GM12864 (cell line): ENCODE measurements at places on chromosomes 2 and 18.

DNA sequence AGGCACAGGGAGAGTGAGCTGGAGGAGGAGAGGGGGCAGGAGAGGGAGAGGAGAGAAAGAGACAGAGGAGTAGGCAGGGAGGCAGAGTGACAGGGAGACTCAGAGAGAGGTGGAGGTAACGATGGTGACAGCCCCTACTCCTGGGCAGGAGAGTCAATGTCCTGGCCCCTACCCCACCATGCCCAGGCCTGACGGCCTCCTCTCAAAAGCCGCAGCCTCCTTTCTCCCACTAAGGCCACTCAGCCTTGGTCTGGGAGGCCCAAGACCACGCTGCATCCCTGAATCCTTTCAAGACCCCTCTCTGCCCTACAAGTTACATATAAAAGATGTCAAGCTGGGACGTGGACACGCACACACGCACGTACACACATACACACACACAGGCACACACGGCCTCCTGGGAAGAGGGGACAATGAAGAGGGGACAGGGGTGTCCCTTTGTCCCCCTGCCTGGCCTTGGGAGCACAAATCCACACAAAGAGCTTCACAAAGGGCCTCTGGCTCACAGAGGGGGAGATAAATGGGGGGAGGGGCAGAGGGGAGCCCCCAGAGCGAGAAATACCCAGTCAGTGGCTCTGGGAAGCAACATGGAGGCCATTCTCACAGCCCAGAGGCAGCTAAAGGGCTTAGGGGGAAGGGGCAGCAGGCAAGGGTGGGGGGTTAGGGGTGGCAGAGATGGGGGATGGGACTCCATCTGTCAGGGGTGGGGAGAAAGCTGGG is 19.5 kb upstream of the TNS1 start:
- no peak for DNase-seq

DNA sequence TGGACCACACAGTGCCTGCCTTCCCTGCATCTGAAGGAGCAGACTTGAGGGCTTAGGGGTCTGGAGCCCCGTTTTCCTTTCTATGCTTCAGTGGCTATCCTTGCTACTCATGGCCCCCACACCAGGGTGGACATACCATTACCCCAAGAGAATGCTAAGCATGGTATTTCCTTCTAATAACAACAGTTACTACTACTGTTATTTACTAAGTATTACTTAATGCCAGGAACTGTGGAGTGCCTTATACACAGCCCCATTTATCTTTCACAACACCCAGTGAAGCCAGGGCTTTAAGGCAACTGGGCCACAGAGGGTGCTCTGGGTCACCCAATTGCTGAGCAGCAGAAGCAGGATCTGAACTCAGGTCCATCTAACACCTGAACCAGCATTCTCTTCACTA is 5.8 kb upstream of the PAX8 start:
- no peak for DNase-seq

DNA sequence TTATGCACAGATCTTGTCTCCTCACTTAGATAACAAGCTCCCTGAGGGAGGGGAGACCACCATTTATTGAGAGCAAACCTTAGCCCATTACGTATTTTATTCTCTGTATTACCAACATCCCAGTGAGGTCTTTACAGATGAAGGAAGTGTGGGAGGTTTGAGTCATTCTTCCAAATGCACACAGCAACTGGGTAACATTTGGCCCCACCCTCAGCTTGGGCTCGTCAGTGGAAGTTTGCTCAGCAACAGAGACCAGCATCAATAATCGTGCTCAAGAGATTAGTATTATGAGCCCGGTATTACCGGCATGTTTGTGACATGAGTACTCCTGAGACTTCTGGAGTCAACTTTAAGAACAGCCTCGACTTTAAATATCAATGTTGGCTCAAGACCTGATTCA is 168.6 kb downstream of the ETAA1 start:
- no peak for DNase-seq

DNA sequence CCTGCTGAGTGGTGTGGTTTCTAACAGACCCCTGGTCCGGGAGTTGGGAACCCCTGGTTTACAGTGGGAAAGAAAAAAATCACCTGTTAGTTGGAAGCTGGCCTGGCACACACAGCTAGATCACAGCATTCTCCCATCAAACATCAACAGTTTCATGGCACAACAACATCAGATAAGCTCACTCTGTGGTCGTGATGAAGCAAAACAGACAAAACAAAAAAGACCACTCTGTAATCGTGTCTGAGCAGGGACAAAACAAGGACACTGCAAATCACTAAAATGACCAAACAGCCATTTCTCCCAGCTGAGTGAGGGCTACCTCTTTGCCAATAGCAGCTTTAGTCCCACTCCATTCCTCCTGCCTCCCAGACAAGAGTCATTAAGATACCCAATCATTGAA is 9.0 kb upstream of the IMPACT start:
- DNase-seq, result no peak

GRCh38 chr2:232316461-232317330 is 61.9 kb upstream of the ALPP start:
- no peak for DNase-seq

- no peak for DNase-seq
These were observed 134.8 kb downstream of the GCA start for GRCh38 chr2:162478721-162479129.

DNA sequence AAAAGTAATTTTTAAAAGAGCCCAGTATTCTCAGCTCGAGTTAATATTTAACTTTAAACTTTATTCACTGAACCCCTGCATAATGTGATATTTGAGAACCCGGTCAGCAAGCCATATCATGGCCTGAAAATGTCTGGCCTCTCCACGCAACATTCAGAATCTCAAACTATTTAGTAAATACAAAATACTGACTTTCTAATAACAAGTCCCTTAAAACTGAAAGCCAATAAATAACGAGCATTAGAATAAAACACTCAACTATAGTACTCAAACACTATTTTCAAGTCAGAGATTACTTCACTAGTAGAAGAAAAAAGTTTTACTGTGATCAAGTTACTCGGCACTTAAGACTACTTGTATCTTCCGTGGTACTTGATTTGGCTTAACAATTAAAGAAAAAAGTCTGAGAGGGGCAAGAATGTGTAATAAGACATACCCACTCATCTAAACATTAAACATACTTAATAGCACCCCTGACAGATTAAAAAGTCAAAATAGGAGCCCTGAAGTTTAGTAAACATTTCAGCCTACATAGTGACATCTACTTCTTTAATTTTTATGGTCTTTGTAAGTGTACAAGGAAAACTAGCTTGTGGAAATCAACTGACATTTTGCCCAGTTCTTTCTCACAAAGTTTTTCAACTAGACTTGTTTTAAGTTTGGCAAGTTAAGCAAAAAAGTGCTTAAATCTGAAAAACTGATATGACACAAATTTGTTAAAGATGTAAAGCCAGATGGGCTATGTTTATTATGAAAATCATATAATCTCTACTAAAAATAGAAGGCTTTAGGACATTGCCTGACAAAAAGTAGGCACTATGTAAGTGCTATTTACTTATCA is 38.2 kb downstream of the RTN4 start:
- DNase-seq, result no peak

DNA sequence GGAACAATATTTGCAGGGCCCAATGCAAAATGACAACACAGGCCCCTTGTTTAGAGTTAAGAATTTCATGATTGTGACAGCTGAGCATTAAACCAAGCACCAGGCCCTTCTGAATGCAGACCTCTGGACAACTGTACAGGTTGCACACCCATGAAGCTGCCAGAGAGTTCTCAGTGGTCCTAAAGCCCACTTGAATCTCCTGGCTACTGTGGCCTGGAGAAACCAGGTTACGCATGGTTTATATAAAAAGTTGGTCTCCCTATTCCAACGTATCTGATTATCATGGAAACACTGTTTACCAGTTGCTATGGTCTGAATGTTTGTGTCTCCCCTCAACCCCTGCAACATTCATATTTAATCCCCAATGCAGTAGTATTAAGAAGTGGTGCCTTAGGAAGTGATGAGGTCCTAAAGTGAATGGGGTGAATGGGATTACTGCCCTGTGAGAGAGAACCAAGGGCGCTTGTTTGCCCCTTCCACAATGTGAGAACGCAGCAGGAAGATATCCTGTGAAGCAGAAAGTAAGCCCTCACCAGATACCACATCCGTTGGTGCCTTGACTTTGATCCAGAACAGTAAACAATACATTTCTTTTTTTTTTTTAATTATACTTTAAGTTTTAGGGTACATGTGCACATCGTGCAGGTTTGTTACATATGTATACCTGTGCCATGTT is 48.0 kb upstream of the ANXA4 start:
- no peak for DNase-seq

DNA sequence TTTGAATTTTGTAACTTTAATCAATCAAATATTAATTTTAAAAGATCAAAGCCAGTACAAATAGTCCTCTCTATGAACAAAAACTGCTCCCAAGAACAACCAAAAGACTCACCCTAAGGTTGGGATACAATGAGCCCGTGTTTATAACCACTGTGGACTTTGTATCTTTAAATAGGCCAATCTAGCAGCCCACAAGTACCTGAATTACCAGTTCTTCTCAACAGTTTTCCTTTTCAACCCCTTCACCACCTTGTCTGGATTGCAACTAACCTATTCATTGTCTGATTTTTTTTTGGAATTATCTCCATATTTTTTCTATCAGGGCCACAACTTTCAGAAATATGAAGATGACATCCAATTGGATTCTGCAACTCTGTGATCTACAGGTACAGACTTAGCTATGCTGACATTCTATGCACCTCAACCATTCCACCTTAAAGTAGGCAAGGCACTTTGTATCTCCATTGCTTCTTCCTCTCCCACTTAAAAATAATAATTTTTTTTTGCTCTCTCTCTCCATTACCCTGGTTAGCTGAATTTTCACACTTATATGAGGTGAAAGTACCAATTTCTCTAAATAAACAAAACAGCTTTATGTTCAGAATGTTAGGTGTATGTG is 81.9 kb upstream of the MAPRE2 start:
- DNase-seq, result no peak

DNA sequence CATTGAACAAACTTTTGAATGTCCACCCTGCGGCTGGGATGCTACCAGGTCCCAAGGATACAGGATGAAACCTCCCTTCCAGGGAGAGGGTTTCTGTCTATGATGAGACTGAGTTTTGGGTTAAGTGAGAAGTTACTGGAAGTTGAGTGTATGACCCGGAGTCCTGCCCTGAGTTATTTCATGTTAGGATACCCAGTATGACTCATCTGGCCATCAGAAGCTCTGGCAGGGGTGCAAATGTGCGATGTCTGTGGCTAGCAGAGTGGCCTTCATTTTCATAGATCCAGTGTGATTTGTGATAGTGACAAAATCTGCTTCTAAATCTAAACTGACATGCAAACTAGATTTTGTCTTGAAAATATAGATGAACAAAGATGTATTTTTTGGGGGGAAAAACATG is 55.3 kb downstream of the KCTD1 start:
- DNase-seq, result no peak

DNA sequence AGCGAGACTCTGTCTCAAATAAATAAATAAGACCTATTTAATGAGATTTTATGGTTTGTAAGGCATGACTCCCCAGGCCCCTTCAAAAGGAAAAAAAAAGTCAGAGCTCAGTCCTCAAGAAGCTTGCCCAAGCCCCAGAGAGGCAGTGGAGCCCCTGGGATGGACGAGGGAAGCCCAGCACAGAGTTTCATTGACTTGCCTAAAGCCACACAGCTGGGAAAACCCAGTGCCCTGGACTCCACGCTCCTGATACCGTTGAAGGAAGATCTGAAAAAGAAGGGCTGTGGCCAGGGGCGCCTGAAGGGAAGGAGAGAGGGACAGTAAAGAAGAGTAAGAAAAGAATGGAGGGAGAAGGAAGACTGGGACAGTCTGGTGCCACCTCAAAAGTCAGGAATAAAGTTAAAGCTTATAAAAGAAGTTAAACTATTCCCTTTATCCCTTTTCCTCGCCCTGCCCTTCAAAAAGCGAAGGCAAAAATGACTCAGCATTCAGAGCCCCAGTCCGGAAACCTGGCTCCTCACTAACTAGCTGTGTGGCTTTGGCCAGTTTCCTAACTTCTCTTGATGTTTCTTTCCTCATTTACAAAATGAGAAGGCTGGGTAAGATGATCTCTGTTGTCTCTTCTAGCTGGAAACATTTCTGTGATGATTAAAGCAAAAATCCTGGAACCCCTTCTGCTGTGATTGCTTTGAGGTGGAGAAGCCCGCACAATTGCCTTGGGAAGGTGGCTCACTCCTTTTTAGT is 46.7 kb downstream of the LYPD1 start:
- DNase-seq, result no peak

DNA sequence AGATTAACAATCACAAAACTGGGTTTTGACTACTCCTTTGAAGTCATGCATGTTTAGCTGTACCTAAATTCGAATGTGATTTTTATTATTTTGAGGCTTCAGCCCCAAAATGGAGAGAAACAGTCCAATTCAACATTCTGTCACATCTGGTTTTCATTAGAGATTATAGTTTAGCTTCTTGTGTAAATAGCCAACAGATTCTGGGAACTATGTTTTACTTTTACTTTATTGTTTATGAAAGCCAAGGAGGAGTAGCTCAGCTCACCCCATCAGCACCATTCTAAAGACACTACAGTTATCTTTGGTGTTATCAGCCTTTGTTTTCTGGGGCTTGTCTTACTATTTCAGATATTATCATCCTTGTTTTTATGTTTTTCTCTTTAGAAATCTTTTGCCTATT is 465.0 kb upstream of the CWC22 start:
- no peak for DNase-seq

DNA sequence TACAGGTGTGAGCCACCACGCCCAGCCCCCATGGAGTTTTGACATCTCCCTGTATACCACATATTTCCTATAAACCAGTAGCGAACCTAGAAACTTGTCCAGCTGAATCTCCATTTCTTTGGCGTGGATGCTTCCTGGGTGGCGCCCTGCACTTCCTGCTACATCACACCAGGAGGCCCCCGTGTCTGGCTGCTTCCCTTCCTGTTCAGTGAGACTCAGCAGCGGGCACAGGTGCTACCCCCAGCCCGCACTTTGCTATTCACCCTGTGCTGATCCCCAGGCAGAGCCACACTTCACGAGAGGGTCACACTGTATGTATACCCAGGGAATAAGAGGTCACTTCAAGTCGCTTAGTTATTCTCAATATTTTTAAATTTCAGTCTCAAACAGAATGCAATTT is 35.0 kb downstream of the CYP27C1 start:
- no peak for DNase-seq

DNA sequence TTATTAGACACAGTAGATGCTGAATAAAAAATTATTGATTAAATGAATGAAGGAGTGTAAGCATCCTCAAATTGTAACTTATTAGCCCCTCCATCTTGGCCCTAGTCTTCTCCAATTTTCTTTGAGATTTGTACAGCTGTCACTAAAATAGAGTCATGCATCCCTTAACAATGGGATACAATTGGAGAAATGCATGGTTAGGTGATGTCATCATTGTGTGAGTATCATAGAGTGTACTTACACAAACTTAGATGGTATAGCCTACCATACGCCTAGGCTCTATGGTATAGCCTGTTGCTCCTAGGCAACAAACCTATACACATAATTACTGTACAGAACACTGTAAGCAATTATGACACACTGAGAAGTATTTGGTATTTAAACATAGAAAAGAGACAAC is 38.3 kb upstream of the ZNF385B start:
- no peak for DNase-seq
